ENCODE measurements at places on chromosomes 5 and 9. TPM values are rescaled to one million over a fixed set of nuclear protein-coding genes. Genes with fewer than 3 reads are reported as not detected.
A peak's percentile ranks its signal among the peaks of the same experiment; 100 is the strongest.

The SLCO6A1 gene
- polyA plus RNA-seq: not detected

The TRIM36 gene
- polyA plus RNA-seq: 0.10 TPM

The TMEM174 gene
- not detected for polyA plus RNA-seq

The CCDC171 gene
- 0.63 TPM for polyA plus RNA-seq

The CATSPER3 gene
- 0.12 TPM for polyA plus RNA-seq

The IFNA1 gene
- not detected for polyA plus RNA-seq

The LCN10 gene
- not detected for polyA plus RNA-seq

The SLC12A7 gene
- polyA plus RNA-seq: 7.5 TPM

The ZDHHC11B gene
- polyA plus RNA-seq: not detected

The CEP120 gene
- 6.7 TPM for polyA plus RNA-seq

GRCh38 chr9:91832322-91832721, 117.7 kb downstream of the ROR2 start:
- peaks cover 11% of the 10 kb centered on the region for H3K4me1 ChIP-seq
- H3K27me3 ChIP-seq: no peaks in the 10 kb centered on the region
- DNase-seq: no peak
- H3K27ac ChIP-seq: no peak overlapping the region

GRCh38 chr9:89493181-89493580, 4.7 kb downstream of the SEMA4D start:
- peaks cover 2% of the 10 kb centered on the region for H3K27me3 ChIP-seq
- no peaks in the 10 kb centered on the region for H3K4me1 ChIP-seq
- H3K27ac ChIP-seq: no peak overlapping the region
- DNase-seq: no peak
- H3K4me3 ChIP-seq: no peak overlapping the region

DNA sequence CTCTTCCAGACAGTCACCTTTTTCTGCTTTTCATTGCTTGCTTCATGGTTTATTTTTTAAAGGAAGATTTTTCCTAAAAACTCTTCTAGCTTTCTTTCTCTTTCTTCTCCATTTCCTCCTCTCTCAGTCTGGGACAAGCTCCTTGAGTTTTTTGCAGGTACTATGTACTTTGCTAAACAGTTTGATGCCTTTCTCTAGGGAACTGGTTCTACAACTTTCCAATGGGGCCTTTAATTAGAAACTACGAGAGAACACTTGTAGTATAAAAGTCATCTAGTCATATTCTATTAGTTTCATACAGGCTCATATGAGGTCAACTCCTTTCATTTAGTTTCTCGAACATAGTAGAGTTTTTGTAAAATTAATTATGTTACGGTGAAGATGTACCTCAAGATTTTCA, 189.6 kb downstream of the DOCK8 start:
- H3K27me3 ChIP-seq: no peaks in the 10 kb centered on the region
- no peaks in the 10 kb centered on the region for H3K36me3 ChIP-seq
- DNase-seq: no peak
- no peaks in the 10 kb centered on the region for H3K4me1 ChIP-seq

DNA sequence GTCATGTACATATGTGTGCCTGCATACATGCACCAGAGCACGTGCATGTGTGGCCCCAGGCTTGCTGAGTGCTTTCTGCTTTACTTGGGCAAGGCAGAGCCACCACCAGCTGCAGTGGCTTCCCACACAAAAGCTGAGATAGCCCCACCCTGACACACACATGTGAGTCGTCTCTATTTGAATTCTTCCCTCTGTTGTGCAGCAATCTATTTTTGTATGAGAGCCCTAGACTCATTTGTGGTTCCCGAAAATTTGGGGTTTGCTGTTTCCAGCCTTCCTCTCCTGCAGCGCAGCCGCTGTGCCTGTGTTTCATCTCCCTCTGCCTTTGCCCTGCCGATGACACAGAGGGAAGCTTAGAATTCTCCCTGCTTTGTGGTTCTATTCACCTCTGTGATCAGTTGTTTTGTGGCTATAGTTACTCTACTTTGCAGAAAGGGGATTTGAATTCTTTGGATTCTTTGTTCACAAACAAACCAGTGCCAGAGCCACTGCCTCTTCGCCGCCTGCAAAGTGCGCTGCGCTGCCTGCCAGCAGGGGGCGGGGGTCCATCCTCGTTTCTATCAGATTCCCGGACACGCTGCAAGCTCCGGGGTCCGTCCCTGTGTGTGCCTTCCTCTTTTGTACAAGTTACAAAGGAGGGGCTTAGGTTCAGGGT, 95.8 kb upstream of the DAP start:
- H3K27ac ChIP-seq: peak overlapping the region; percentile 1
- no peaks in the 10 kb centered on the region for H3K36me3 ChIP-seq
- H3K4me1 ChIP-seq: peaks cover 18% of the 10 kb centered on the region
- H3K4me3 ChIP-seq: no peak overlapping the region
- H3K27me3 ChIP-seq: no peaks in the 10 kb centered on the region
- DNase-seq: peak; percentile 77

- peak; percentile 52 for DNase-seq
- H3K36me3 ChIP-seq: no peaks in the 10 kb centered on the region
- no peak overlapping the region for H3K4me3 ChIP-seq
These were observed 80.6 kb upstream of the IL6ST start for GRCh38 chr5:56075361-56075760.

DNA sequence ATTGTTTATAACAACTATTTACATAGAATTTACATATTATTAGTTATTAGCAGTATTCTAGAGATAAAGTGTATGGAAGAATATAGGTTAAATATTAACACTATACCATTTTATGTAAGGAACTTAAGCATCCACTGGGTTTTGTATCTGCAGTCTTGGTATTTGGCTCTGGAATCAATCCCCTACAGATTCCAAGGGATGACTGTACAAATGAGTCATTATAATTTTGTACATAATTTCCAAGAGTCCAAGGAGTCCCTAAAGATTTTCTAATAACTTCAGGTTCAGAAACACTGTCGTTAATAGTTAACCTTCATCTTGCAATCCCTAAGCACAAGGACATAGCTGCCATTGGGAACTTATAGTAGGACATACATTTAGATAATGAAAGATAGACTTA, 254.8 kb upstream of the PDE4D start:
- H3K4me1 ChIP-seq: no peaks in the 10 kb centered on the region
- no peak overlapping the region for H3K4me3 ChIP-seq
- DNase-seq: peak; percentile 20
- H3K36me3 ChIP-seq: no peaks in the 10 kb centered on the region
- H3K27me3 ChIP-seq: no peaks in the 10 kb centered on the region
- no peak overlapping the region for H3K27ac ChIP-seq

- H3K4me1 ChIP-seq: no peaks in the 10 kb centered on the region
- no peak overlapping the region for H3K27ac ChIP-seq
- H3K4me3 ChIP-seq: no peak overlapping the region
- no peaks in the 10 kb centered on the region for H3K36me3 ChIP-seq
- DNase-seq: no peak
These were observed 193.7 kb downstream of the BRINP1 start for GRCh38 chr9:119175581-119175980.

DNA sequence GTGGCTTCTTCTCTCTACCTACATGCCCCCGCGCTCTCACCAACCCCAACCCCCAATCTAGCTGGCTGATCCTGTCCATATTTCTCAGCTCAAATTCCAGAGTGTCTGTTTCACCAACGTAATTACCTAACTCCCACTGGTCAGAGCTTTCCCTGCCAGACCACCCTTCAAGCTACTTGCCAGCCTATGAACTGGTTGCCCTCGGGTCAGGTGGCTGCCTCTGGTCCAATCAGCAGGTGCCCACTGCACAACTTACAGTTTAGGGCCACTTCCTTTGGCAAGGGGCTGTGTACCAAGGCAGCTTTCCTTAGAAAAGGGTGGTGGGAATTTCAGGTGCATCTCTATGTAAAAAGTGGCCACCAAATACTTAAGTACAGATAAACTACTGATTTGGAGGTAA, 92.2 kb upstream of the SLC30A5 start:
- DNase-seq: no peak
- H3K4me1 ChIP-seq: no peaks in the 10 kb centered on the region
- no peak overlapping the region for H3K27ac ChIP-seq
- no peak overlapping the region for H3K4me3 ChIP-seq

- no peak for DNase-seq
- no peaks in the 10 kb centered on the region for H3K4me1 ChIP-seq
- H3K4me3 ChIP-seq: no peak overlapping the region
These were observed 725.3 kb upstream of the PTPRD start for GRCh38 chr9:11338130-11338529.

DNA sequence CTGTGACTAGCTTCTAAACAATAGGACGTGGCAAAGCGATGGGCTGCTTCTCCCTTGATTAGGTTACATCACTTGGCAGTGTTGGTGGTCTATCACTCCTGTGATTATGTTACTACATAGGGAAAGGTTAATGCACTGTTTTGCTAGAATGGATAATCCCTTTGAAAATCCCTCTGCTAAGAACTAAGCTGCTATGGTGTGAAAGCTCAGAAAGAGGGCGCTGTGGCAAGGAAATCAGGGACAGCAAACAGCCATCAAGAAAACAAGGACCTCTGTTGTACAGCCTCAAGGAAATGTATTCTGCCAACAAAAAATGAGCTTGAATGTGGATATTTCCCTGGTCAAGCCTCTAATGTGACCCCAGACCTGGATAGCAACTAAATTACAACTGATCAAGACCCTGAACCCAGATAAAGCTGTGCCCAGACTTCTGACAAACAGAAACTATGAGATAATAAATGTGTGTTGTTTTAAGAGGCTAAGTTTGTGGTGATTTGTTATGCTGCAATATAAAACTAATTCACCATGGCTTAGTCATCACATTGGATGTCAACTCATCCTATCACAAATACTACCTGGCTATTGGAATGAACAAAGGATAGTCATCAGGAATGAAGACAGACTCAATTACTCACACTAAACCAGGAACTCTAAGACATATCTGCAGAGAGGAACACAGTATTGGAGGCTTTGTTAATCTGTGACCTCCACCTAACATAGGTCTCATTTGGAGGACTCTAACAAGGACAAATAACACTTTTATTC, 1215.9 kb downstream of the EFNA5 start:
- peak; percentile 36 for DNase-seq
- no peak overlapping the region for H3K4me3 ChIP-seq
- no peaks in the 10 kb centered on the region for H3K4me1 ChIP-seq
- H3K27ac ChIP-seq: no peak overlapping the region

DNA sequence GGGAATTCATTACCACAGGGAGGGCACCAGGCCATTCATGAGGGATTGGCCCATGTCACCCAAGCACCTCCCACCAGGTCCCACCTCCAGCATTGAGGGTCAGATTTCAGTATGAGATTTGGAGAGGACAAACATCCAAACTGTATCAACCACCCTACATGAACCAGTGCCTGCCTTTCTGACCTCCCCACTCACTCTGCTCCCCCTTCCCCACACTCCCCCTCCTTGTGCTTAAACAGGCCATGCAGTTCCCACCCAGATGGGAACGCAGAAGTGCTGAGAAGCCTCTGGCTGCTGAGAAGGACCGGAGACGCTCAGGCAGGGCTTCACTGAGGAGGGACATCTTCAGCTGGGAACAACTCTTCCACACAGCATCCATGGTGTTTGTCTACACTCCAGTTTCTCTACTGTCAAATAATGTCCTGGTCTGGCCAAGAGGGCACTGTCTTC, 30.0 kb upstream of the ADAMTS2 start:
- H3K4me1 ChIP-seq: peaks cover 27% of the 10 kb centered on the region
- H3K4me3 ChIP-seq: no peak overlapping the region
- DNase-seq: no peak
- no peaks in the 10 kb centered on the region for H3K36me3 ChIP-seq
- H3K27me3 ChIP-seq: no peaks in the 10 kb centered on the region
- H3K27ac ChIP-seq: no peak overlapping the region

DNA sequence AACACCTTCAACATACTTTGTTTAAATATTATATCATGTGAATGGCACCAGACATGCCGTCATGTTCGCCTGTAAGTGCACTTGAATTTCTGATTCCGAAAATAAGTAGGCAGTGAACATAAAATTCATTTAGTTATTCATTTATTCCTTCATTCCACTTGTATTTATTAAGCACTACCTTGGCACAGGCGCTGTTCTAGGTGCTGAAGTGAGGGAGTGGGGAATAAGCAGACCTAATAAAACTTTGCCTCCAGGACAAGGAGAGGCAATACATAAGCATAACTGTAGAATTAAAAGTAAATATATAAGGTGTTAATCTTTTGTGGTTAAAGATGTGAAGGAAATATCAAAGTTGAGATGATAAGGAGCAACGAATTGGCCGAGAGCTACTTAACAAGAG, 297.4 kb downstream of the TENT4A start:
- no peak overlapping the region for H3K27ac ChIP-seq
- no peaks in the 10 kb centered on the region for H3K36me3 ChIP-seq
- H3K4me3 ChIP-seq: no peak overlapping the region
- no peaks in the 10 kb centered on the region for H3K4me1 ChIP-seq

DNA sequence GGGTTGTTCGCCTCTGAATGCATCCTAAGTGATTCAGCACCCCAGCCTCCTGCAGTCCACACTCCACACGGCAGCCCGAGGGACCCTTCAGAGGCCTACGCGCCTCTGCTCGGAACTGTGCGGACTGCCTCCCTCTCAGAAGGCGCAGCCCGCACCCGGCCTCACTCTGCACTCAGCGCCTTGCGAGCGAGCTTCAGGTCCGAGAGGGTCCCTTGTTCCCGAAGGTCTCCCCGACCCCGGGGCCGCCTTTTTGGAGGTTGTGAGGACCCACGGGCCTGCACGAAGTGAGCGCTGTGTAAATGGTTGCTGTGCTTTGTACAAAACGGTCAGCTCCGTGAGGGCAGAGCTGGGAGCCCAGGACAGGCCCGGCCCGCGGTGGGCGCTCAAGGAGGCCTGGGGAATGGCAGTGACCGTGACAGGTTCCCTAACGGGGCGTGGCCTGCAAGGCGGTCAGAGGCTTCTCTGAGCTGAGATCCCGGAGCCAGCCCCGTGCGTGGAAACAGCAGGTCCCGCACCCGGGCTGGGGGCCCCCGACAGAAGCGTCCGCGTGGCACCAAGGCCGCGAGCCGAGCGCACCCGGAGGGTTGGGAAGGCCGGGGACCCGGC, 698 bp upstream of the CACNA1B start:
- H3K4me3 ChIP-seq: no peak overlapping the region
- H3K4me1 ChIP-seq: no peaks in the 10 kb centered on the region
- H3K36me3 ChIP-seq: no peaks in the 10 kb centered on the region
- H3K27me3 ChIP-seq: no peaks in the 10 kb centered on the region

- no peak overlapping the region for H3K27ac ChIP-seq
- no peak for DNase-seq
- H3K4me1 ChIP-seq: no peaks in the 10 kb centered on the region
- peaks cover 2% of the 10 kb centered on the region for H3K27me3 ChIP-seq
- H3K36me3 ChIP-seq: no peaks in the 10 kb centered on the region
- H3K4me3 ChIP-seq: no peak overlapping the region
These were observed 60.5 kb upstream of the CTXN3 start for GRCh38 chr5:127588368-127588767.

GRCh38 chr5:111072949-111073682, 1.6 kb downstream of the TSLP start:
- peaks cover 12% of the 10 kb centered on the region for H3K4me1 ChIP-seq
- no peaks in the 10 kb centered on the region for H3K36me3 ChIP-seq
- peak overlapping the region; percentile 53 for H3K4me3 ChIP-seq

GRCh38 chr5:159210846-159211245, 1.5 kb upstream of the RNF145 start:
- no peak overlapping the region for H3K4me3 ChIP-seq
- 0 out of 2 replicates have a peak, but pooled peaks cover 2% of the 10 kb centered on the region for H3K4me1 ChIP-seq
- H3K27ac ChIP-seq: no peak overlapping the region
- no peaks in the 10 kb centered on the region for H3K27me3 ChIP-seq

- H3K27ac ChIP-seq: no peak overlapping the region
- no peaks in the 10 kb centered on the region for H3K27me3 ChIP-seq
- DNase-seq: peak; percentile 19
- H3K4me1 ChIP-seq: peaks cover 7% of the 10 kb centered on the region
- no peak overlapping the region for H3K4me3 ChIP-seq
These were observed 22.7 kb upstream of the CATSPER3 start for GRCh38 chr5:134945041-134945440.
